ENCODE measurements at places on chromosomes 5 and 9. TPM values are rescaled to one million over a fixed set of nuclear protein-coding genes. Genes with fewer than 3 reads are reported as not detected.

DNA sequence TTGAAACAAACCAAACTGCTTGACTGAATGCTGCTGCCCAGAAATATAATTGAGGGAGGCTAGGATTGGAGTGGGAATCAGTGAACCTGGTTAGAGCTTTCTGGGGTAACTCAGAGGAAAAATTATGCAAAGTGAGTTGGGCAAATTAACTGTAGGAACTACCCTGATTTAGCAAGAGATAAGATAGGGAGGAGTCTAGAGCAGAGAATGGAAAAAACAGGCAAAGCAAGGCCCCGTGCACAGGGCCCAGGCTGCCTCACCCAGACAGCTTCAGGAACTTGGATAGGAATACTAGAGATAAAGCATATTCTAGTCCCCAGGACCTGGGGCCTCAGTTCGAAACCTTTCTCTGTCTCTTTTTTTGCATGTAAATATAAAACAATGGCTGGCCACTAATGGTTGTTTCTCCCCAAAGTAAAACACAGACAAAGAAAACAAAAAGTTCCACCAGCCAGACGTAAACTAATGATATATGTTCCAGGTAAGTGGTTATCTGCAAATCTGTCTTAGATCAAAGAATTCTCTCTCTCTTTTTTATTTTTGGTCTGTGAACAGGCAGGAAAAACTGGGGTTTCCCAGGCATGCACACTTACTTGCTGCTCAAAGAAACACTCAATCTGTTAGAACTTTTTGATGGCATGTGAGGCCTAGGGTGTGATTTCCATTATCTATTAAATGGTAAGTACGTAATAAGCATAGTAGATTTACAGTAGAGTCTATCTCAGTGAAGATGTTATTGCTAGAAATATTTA lies 168.1 kb upstream of the MAP3K1 start:
- peak overlapping the region; percentile 4 for H3K4me3 ChIP-seq
- H3K4me1 ChIP-seq: peaks cover 26% of the 10 kb centered on the region
- H3K36me3 ChIP-seq: no peaks in the 10 kb centered on the region
- H3K27me3 ChIP-seq: no peaks in the 10 kb centered on the region

DNA sequence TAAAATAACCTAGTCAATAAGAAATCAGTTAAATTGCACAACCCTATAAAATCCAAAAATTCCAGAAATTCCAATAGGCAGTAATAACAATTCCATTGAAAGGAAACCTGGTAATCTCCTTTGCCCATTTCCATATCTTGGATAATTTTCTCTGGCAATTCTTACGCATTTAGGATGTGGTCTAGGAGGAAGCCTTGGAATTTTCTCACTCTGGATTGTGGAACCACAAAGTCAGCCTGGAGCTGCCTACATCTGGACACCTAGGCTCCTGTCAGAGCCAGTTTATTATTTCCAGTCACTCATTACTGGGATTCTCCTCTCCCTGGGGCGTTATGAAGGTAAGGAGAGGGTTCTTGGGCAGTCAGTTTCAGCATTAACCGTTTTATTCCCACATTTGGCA lies 40.3 kb upstream of the GNE start:
- DNase-seq: no peak
- H3K4me1 ChIP-seq: peaks cover 20% of the 10 kb centered on the region
- no peak overlapping the region for H3K27ac ChIP-seq
- H3K4me3 ChIP-seq: no peak overlapping the region

DNA sequence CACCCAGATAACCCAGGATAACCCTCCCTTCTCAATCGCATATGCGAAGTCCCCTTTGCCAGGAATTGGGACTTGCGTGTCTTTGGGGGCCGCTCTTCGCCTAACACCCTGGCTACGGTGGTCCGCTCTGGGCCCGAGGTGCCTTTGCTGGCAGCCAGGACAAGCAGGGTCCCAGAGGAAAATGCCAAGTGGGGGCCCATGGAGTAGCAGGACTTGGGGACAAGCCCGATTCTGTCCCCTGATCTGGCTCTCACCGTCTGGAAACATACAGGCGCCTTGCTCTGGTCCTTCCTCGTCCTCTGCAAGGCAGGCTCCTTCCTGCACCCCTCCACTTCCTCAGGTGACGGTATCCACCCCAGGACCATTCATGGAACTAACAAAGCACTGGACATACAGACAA lies 78.1 kb upstream of the UNC5A start:
- H3K36me3 ChIP-seq: no peaks in the 10 kb centered on the region
- H3K27ac ChIP-seq: no peak overlapping the region
- no peak for DNase-seq
- H3K4me3 ChIP-seq: no peak overlapping the region
- peaks cover 16% of the 10 kb centered on the region for H3K4me1 ChIP-seq
- peaks cover 30% of the 10 kb centered on the region for H3K27me3 ChIP-seq

GABBR2 gene
- 6.4 TPM for total RNA-seq

C1QTNF3 gene
- total RNA-seq: 3.2 TPM

GRCh38 chr9:137161558-137162486 lies 8.0 kb downstream of the LRRC26 start:
- no peak overlapping the region for H3K4me3 ChIP-seq
- no peaks in the 10 kb centered on the region for H3K4me1 ChIP-seq
- no peaks in the 10 kb centered on the region for H3K36me3 ChIP-seq
- DNase-seq: no peak
- no peak overlapping the region for H3K27ac ChIP-seq
- peaks cover 81% of the 10 kb centered on the region for H3K27me3 ChIP-seq

- no peak overlapping the region for H3K4me3 ChIP-seq
- no peak overlapping the region for H3K27ac ChIP-seq
- H3K36me3 ChIP-seq: no peaks in the 10 kb centered on the region
- no peaks in the 10 kb centered on the region for H3K27me3 ChIP-seq
Observed at GRCh38 chr5:42596817-42597216, 159.8 kb upstream of the CCDC152 start.

GRCh38 chr9:21994556-21995005 lies at the start of gene CDKN2B-AS1:
Gene CDKN2B-AS1, plus strand, starts transcription at chr9:21994791.
- no peaks in the 10 kb centered on the region for H3K36me3 ChIP-seq
- peak within 1 kb of the TSS; percentile 95 for H3K4me3 ChIP-seq
- H3K27ac ChIP-seq: peak within 1 kb of the TSS; percentile 91
- no peak for DNase-seq
- H3K27me3 ChIP-seq: peaks cover 84% of the 10 kb centered on the region

PCDHA13 gene
- 5.1 TPM for total RNA-seq

GRCh38 chr9:120197605-120198004 lies 382.4 kb downstream of the CDK5RAP2 start:
- H3K27me3 ChIP-seq: peaks cover 7% of the 10 kb centered on the region
- H3K27ac ChIP-seq: no peak overlapping the region
- no peak for DNase-seq
- no peaks in the 10 kb centered on the region for H3K4me1 ChIP-seq
- no peaks in the 10 kb centered on the region for H3K36me3 ChIP-seq

GRCh38 chr5:56191656-56192055 lies 41.5 kb downstream of the ANKRD55 start:
- H3K4me1 ChIP-seq: no peaks in the 10 kb centered on the region
- H3K36me3 ChIP-seq: no peaks in the 10 kb centered on the region
- no peak for DNase-seq
- H3K27ac ChIP-seq: no peak overlapping the region
- no peak overlapping the region for H3K4me3 ChIP-seq

GRCh38 chr5:177427919-177428573 lies 1.6 kb downstream of the GRK6 start:
- peaks cover 21% of the 10 kb centered on the region for H3K4me1 ChIP-seq
- no peaks in the 10 kb centered on the region for H3K27me3 ChIP-seq
- peak overlapping the region; percentile 93 for H3K4me3 ChIP-seq
- DNase-seq: no peak
- H3K27ac ChIP-seq: peak overlapping the region; percentile 81

- H3K4me3 ChIP-seq: no peak overlapping the region
- no peak overlapping the region for H3K27ac ChIP-seq
- no peak for DNase-seq
- H3K27me3 ChIP-seq: no peaks in the 10 kb centered on the region
- no peaks in the 10 kb centered on the region for H3K36me3 ChIP-seq
- H3K4me1 ChIP-seq: peaks cover 18% of the 10 kb centered on the region
Observed at GRCh38 chr5:143781993-143782520, 29.9 kb upstream of the HMHB1 start.

- H3K27ac ChIP-seq: no peak overlapping the region
- no peaks in the 10 kb centered on the region for H3K36me3 ChIP-seq
- H3K27me3 ChIP-seq: peaks cover 6% of the 10 kb centered on the region
- no peak overlapping the region for H3K4me3 ChIP-seq
- no peak for DNase-seq
Observed at GRCh38 chr5:71810023-71810422, 90.9 kb downstream of the CARTPT start.

- no peaks in the 10 kb centered on the region for H3K4me1 ChIP-seq
- H3K27me3 ChIP-seq: no peaks in the 10 kb centered on the region
- DNase-seq: no peak
- no peak overlapping the region for H3K4me3 ChIP-seq
Observed at GRCh38 chr5:40360685-40361084, 319.0 kb upstream of the PTGER4 start.

MAP1B gene
- 124 TPM for total RNA-seq

DNA sequence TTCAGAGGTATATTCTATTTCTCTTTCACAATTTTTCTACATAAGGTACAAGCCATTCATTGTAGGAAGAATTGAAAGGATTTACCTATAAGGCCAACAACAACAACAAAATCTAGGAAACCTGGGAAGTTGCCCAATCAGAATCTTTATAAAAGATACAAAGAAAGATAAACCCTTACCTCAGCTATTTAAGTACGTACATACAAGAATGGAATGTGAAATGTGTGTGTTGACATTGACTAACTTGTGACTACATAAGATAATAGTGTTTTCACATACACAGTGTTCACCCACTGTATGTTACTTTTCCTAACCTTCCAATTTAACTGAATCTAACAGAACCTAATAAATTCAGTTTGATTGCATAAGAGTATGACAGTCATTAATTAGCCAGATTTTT lies 154.1 kb downstream of the ADAMTS6 start:
- DNase-seq: no peak
- H3K4me1 ChIP-seq: peaks cover 9% of the 10 kb centered on the region
- H3K27me3 ChIP-seq: no peaks in the 10 kb centered on the region
- H3K36me3 ChIP-seq: no peaks in the 10 kb centered on the region
- H3K27ac ChIP-seq: no peak overlapping the region
- H3K4me3 ChIP-seq: no peak overlapping the region

DNA sequence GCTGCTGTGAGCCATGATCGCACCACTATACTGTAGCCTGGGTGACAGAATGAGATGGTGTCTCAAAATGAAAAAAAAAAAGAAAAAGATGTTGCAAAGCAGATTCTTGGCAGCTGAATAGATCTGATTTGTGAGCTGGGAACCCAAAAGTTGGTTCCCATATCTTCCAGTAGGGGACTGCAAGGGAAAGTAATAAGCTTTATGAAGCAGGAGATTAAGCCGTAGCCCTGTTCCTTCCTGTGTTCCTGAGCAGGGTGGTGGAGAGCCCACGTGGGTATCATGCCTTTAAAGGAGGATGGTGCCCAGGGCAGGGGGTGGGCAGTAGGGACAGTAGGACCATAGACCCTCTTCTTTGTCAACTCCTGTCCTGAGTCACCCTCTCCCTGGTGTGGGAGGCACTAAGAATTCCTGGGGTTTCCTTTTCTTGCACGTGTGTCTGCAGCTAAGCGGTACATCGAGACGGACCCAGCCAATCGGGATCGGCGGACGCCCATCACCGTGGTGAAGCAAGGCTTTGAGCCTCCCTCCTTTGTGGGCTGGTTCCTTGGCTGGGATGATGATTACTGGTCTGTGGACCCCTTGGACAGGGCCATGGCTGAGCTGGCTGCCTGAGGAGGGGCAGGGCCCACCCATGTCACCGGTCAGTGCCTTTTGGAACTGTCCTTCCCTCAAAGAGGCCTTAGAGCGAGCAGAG lies 37.9 kb downstream of the STOM start:
- peaks cover 19% of the 10 kb centered on the region for H3K36me3 ChIP-seq
- no peak overlapping the region for H3K4me3 ChIP-seq
- H3K27ac ChIP-seq: peak overlapping the region; percentile 64

- H3K4me3 ChIP-seq: peak overlapping the region; percentile 4
- peaks cover 8% of the 10 kb centered on the region for H3K36me3 ChIP-seq
- H3K27ac ChIP-seq: peak overlapping the region; percentile 82
- H3K4me1 ChIP-seq: peaks cover 32% of the 10 kb centered on the region
- no peak for DNase-seq
Observed at GRCh38 chr5:168327019-168327421, 35.6 kb downstream of the WWC1 start.

GRCh38 chr9:90259311-90260246 lies 383.0 kb downstream of the DIRAS2 start:
- H3K4me1 ChIP-seq: no peaks in the 10 kb centered on the region
- no peak overlapping the region for H3K4me3 ChIP-seq
- H3K27me3 ChIP-seq: no peaks in the 10 kb centered on the region
- no peak for DNase-seq
- H3K36me3 ChIP-seq: no peaks in the 10 kb centered on the region
